Pancreas (tissue), 10 donors: ENCODE measurements at places on chromosomes 16 and 17. TPM values are rescaled to one million over a fixed set of nuclear protein-coding genes. Genes with fewer than 3 reads are reported as not detected.

Gene OR4D1
- total RNA-seq, result not detected

Gene SARM1
- 22.1 TPM for total RNA-seq

Gene ODAD4
- 0.74 TPM for total RNA-seq

Gene OMG
- not detected for total RNA-seq

Gene CCL17
- total RNA-seq, result 1.1 TPM

Gene EFCAB5
- 0.41 TPM for total RNA-seq

Gene SMIM36
- not detected for total RNA-seq

Gene BLMH
- 16.6 TPM for total RNA-seq

Gene MFSD6L
- 4.7 TPM for total RNA-seq

Gene JPT1
- total RNA-seq, result 32.9 TPM

Gene CDH3
- total RNA-seq, result 1.5 TPM

Gene SOX15
- total RNA-seq, result not detected

Gene STARD3
- total RNA-seq, result 26.2 TPM

Gene LITAFD
- not detected for total RNA-seq

Gene MYH11
- 2.1 TPM for total RNA-seq

Gene SLC13A5
- total RNA-seq, result not detected

Gene CDH16
- total RNA-seq, result not detected

Gene ADAM11
- total RNA-seq, result 0.12 TPM

Gene MYH3
- 2.0 TPM for total RNA-seq

Gene SLC46A1
- 6.0 TPM for total RNA-seq

Gene AKAP1
- total RNA-seq, result 23.8 TPM

Gene SLFN14
- total RNA-seq, result not detected

Gene PLXDC1
- total RNA-seq, result 3.2 TPM

Gene KSR1
- 104 TPM for total RNA-seq

Gene KCNH6
- 0.42 TPM for total RNA-seq

Gene IRX3
- 1.6 TPM for total RNA-seq

Gene KRTAP4-6
- total RNA-seq, result not detected

Gene SMPD3
- total RNA-seq, result 1.3 TPM

Gene RMI2
- 1.5 TPM for total RNA-seq

Gene KRT33A
- total RNA-seq, result not detected

Gene SLC47A2
- total RNA-seq, result not detected
